Right forelimb (tissue), 1 donor: ENCODE measurements at places on chromosomes 2 and 18.
A peak's percentile ranks its signal among the peaks of the same experiment; 100 is the strongest.

DNA sequence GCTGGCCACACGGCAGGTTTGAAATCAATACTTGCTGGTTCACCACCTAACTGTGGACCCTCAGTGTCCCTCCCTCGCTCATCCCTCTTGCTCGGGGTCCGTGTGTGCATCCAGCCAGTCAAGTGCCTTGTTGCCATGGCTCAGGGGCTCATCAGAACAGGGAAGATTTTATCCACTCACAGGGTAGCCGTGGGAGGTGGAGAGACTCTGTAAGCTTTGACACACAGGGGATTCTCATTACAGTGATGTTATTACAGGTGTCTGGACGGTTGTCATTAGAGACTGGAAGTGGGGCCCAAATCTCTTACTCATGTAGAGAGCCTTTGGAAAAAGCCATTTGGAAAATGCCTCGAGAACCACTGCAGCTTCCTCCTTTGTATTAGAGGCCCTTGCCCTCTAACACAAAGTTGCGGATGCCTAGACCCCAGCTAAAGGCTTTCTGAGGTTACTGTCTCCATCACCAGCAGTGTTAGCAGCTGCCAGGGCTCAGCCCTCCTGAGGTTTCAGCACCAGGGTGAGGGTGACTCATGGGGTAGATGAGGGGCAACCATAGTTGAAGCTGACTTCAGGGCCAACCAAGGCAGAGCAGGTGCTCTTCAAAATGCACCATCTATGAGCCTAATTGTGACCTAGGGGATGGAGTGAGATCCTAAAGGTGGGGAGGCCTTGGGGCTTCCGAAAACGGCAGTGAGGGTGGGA is 195.6 kb downstream of the CLIP4 start:
- no peak for DNase-seq

DNA sequence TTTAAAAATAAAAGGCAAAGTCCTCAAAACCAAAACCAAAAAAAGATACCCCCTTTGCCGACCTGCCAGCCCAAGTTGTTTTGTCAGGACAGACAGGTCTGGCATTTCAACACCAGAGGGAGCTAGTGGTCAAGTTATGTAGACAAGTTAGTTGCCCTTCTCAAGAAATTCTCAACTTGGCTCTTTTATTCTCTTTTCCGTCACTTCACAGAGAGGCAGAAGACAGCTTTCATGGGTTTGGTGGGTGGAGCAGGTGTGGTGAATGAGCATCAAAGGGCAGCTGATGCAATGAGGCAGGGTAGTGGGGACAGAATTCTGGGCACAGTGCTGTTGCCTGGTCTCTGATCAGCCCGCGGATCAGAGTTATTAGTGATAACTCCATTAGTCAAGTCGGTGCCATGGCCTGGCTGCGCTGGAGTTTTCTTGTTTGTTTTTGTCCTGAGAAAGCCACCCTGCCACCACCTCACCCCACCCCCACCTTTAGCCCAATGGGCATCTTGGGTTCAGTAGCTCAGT is 303.7 kb upstream of the EPAS1 start:
- no peak for DNase-seq

DNA sequence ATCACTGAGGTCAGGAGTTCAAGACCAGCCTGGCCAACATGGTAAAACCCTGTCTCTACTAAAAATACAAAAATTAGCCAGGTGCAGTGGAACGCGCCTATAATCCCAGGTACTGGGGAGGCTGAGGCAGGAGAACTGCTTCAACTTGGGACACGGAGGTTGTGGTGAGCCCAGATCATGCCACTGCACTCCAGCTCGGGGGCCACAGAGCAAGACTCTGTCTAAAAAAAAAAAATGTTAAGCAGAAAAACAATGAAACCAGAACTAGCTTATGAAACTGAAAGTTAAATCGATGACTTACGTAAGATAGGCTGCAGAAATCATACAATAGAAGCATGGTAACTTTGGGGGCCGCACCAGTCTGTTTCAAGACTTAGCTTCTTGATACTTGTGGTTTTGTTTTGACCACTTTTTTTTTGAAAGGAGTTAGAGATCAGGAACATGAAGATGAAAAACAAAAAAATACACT is 6.2 kb upstream of the GPR155 start:
- DNase-seq = no peak

- DNase-seq = no peak
Observed at GRCh38 chr2:138441916-138442315, 59.7 kb upstream of the SPOPL start.

DNA sequence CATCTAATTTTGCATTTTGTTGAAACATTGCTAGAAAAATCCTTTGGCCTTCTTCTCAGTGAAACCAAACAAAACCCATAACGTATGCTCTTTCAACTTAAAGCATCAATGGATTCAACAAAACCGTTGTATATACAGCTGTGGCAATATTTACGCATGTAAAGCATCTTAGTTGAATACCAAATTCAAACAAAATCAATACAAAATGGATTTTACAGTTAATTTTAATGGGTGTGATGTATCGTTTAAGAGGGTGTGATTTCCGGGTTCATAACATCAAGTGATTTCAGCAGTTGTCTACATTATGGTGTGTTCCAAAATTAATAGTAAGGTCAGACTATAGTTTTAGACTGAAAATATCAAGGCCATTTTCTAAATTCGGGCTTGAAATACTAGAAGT is 198.2 kb downstream of the TGIF1 start:
- no peak for DNase-seq

DNA sequence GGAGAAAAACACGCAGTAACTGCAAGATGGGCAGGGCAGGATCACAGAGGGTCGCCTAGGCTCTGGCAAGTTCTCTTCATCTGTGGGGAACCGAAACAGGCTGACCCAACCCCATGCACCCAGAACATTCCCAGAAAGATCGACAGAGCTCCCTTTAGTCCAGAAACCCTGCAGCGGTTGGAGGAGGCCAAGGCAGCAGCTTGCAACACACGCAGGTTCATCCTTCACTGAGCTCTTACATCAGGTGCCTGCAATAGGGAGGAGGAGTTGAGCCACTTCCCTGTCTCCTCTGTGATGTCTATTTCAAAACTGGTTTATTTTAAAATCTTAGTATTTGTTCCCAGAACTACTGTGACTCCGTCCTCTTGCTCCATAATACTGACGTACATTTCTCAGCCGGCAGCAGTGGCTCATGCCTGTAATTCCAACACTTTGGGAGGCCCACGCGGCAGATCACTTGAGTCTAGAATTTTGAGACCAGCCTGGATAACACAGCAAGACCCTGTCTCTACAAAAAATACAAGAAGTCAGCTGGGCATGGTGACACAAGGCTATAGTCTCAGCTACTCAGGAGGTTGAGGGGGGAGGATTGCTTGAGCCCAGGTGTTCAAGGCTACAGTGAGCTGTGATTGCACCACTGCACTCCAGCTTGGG is 11.5 kb upstream of the SLC11A1 start:
- DNase-seq = no peak

DNA sequence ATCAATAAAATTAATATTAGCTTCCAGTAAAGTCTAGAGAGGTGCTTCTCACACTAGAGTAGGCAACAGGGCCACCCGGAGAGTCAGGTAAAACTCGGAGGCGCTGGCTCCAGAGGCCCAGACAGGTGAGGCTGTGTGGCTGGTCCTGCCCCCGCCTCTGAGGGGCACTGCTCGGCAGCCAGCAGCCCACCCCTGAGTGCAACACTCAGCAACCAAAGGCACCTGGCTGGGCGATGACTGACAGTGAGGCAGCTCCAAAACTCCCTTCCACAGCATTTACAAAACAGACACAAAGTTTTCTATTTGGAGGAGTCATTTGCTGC is 138.8 kb upstream of the ID2 start:
- no peak for DNase-seq

DNA sequence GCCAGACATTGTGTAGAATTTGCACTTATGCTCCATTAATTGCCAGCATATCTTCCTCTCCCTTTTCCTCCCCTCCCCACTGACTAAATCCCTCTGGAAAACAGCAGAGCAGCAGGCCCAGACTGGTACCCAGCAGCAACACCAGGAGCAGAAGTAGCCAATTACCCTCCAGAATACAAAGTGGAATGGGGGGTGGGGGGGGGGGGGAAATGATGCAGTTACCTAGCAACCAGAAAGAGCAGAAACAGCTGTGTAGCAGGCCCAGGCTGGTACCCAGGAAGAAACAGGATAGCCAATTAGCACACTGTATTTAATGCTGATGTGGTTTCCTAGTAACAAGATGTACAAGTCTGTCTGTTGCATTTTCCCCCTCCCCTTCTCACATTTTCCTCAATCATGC is 52.3 kb downstream of the KLF7 start:
- no peak for DNase-seq

- DNase-seq = no peak
Observed at GRCh38 chr2:56133441-56133840, 50.3 kb upstream of the CCDC85A start.

DNA sequence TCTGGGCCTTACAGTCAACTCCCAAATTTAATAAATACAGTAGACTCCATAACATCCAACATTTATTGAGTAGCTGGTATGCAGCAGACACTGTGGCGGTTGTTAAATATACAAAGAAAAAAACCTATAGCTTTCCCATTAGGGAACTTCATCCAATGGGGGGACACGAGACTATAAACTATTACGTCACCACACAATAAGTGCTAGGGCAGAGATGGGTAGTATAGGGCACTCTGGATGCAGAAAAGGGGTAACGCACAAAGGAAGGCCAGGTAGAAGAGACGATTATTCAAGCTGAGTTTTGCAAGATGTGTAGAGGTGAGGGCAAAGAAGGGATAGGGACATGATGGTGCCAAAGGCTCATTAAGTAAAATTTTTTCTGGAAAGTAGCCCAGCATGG is 10.8 kb downstream of the CHN1 start:
- no peak for DNase-seq

DNA sequence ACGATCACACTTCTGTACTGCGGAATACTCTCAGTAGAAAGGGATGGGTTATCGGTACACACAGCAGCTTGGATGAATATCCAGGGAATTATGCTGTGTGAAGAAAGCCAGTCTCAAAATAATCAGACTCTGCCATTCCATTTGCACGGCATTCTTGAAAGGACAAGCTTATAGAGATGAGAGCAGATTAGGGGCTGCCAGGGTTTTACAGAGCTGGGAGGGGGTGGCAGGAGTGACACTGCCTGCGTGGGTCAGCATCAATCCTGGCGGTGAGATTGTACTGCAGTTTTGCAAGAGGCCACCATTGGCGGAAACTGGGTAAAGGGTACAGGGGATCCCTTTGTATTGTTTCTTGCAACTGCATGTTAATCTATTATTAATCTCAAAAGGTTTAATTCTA is 16.6 kb downstream of the KCNG2 start:
- peak; percentile 5 for DNase-seq

GRCh38 chr2:33029926-33030325 is 83.2 kb downstream of the LTBP1 start:
- no peak for DNase-seq

DNA sequence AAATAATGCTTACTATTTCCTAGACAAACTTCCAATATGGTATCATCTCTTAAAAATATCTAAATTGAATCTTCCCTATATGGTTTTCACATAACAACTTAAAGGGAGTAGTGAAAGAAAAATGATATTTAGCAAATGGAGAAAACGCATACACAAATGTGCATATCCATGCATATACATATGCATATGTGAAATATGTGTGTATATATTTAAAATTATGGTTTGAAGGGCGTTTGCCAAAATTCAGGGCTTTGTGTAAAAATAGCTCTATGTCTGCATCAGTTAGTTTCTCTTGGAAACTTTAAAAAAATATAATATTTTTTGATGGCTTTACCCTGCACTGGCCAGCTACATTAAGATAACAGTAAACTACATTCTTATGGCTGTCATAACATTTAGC is 986.7 kb downstream of the BCL11A start:
- DNase-seq = no peak

- DNase-seq = no peak
Observed at GRCh38 chr2:100068395-100068794, 74.0 kb downstream of the AFF3 start.

DNA sequence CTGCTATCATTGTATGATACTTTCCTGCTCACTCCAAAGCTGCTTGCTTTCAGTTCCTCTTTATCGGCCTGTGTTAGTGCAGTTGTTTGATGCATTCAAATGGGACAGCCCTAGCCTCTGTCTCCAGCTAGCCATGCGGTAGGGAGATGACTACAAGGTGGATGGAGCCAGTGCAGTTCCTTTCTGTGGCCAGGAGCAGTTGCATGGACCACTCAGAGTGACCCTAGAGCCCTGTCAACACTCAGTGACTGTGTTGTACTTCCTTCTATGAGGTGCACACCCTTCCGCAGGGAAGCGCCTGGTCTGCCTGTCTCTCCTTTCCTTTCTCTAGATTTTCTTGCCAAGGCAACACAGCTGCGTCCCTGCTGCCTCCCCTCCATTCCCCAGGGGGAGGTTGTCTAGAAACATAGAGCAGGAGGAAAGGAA is 33.8 kb downstream of the KCNS3 start:
- no peak for DNase-seq

GRCh38 chr2:212337036-212337435 is 201.6 kb downstream of the ERBB4 start:
- no peak for DNase-seq

GRCh38 chr2:168357797-168358472 is 98.1 kb upstream of the CERS6 start:
- no peak for DNase-seq

DNA sequence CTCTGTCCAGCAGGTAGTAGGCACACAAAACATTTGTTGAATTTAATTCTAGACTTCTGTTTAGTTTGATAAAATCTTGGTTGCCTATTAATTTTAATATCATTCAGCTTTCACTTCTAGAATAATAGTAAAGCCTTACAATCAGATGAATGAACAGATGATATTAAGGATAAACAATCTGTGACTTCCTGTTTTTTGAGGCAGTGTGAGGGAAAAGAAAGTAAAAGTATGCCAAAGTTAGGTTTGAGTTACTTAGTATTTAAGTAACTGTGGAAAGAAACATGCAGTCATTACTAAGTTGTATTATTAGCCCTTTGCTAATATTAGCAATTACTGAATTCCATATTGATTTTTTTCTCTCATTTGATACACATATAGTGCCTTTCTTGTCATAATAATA is 31.5 kb downstream of the EPB41L5 start:
- DNase-seq = no peak

DNA sequence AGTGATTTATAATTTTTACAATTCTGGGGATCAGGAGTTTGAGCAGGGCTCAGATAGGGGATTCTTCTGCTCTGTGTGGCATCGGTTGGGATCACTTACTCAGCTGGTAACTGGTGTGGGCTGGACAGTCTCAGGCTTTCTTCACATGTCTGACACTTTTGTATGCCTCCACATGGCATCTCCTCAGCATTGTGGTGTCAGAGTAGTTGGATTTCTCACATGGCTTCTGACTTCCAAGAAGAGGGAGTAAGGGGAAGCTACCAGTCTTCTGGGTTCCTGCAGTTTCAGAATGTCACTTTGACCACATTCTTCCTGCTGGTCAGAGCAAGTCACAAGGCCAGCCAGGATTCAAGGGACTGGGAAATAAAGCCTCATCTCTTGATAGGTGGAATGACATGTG is 55.6 kb downstream of the NCOA1 start:
- DNase-seq = no peak
